ENCODE measurements at places on chromosomes 4 and X.

DNA sequence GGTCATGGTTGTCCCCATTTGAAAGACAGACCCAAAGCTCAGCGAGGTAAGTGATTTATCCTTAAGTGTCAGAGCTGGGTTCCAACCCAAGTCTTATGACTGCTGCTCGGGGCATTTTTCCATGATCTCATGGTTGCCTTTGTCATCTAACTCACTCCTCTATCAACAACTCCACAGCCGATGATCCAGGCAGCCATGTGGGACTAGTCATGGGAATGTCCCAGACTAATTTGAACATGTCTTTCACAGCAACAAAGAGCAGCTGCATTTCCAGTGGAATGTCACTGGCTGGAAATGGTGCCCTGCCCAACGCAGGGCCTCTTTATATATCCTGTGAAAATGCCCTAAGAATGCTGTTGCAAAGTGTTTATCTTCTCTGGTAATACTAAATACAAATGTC is 284.8 kb upstream of the PPARGC1A start:
- DNase-seq: no peak

- no peak for DNase-seq
These were observed 27.4 kb upstream of the GPR174 start for GRCh38 chrX:79117078-79117477.

GRCh38 chr4:8046925-8047541 is 107.4 kb upstream of the AFAP1 start:
- DNase-seq: no peak

DNA sequence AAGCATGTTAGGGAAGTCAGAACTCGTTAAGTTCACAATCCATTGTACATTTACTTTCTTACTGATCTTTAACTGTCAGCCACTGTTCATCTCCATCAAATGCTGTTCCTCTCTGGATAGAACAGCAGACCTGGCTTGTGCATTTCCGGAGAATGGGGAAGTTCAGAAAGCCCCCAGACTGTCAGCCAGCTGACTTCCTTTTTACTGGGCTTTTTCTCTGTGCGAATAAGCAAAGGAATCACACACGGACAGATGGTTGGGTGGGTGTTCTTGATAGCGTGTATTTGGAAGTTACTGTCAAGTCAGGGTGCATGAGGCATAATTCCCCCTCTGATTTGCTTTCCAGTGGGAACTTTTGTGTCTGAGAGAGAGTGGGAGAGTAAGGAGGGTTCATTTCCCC is 56.8 kb downstream of the TSPAN7 start:
- peak; percentile 18 for DNase-seq

GRCh38 chr4:140037353-140038030 is 116.5 kb downstream of the MAML3 start:
- DNase-seq: no peak

GRCh38 chr4:1293991-1294390 is 4.3 kb downstream of the MAEA start:
- DNase-seq: no peak

- no peak for DNase-seq
These were observed 1.2 kb downstream of the ATP10D start for GRCh38 chr4:47486231-47486673.

GRCh38 chr4:187992971-187993370 is 2.6 kb upstream of the ZFP42 start:
- DNase-seq: no peak

DNA sequence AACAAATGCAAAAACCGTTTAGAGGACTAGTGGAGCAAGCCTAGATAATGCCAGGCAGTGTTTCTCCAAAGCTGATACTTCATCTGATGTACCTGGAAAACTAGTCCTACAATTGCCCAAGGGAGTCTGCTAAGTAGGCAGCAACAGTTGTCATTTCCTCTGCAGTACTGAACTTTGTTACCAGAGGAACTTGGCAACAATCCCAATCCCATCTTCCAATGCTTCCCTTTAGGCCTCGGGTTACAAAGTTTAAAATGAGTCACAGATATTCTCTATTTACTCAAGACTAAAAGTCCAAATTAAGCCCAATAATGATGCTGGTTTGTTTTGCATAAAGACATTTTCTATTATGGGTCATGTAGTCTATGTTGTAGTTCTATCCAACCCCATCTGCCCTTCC is 120.0 kb upstream of the GLRA2 start:
- DNase-seq: no peak

GRCh38 chr4:100294356-100294755 is 104.1 kb upstream of the DDIT4L start:
- no peak for DNase-seq

- no peak for DNase-seq
These were observed 7.4 kb downstream of the PPP1R2C start for GRCh38 chrX:42770566-42770965.

GRCh38 chrX:41862562-41863184 is 60.7 kb downstream of the CASK start:
- DNase-seq: no peak

DNA sequence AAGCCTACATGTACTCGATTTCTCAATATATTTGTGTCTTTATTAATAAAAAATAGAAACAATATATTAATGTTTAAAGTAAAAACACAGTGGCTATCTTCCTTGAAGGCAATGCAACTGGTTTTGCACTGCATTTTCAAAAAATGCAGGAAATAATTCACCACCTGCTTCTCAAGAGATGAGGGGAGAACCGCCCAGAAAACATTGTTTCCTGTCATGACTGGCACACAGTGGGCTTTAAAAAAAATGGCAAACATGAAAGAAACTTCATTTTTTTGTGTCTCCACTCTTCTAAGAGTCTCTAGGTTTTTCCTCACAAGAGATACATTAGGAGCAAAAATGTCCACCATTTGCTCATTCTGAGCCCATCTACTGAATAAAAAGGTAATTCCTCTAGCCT is 50.8 kb upstream of the C4orf50 start:
- no peak for DNase-seq

GRCh38 chr4:151485541-151486131 is 76.7 kb downstream of the FHIP1A start:
- DNase-seq: no peak

GRCh38 chr4:145934434-145935047 is 4.1 kb downstream of the ZNF827 start:
- no peak for DNase-seq

- DNase-seq: no peak
These were observed 47.6 kb upstream of the FGG start for GRCh38 chr4:154660052-154660451.

DNA sequence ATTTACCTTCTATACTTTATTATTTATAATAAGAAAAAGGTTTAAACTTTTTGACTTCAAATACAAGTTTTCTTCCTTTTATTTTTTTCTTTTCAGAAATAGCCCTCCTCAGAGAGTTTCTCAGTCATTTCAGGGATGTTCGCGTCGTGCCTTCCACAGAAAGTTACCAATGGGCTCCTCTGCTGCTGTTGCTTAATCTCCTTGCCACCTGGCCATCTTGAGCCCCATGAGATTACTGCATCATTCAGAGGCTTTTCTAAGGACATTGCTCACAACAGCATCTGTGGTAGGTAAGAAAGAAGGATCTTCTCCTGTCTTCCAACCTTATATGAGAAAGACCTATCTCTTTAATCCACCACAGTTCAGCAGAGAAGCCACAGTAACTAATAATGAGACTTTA is 1361.9 kb upstream of the ADGRL3 start:
- no peak for DNase-seq

- DNase-seq: no peak
These were observed 326.5 kb downstream of the TEX13C start for GRCh38 chrX:125646195-125646594.

DNA sequence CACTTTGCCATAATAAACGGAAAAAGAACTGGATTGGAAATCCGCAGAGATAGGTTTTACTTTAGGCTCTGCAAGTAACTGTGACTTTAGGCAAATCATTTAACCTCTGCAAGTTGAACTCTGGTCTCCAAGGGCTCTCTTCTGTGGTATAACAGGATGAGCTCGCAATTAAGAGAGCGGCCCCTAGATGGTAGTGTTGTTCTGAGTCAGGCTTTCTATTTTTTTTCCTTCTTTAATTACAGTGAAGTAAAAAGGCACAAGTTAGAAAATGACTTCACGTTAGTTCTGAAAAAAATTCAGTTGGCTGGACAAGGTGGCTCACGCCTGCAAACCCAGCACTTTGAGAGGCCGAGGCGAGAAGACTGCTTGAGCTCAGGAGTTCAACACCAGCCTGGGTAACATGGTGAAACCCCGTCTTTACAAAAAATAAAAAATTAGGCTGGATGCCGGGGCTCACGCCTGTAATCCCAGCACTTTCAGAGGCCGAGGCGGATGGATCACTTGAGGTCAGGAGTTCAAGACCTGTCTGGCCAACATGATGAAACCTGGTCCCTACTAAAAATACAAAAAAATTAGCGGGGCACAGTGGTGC is 18.0 kb downstream of the RPS3A start:
- DNase-seq: no peak

- DNase-seq: no peak
These were observed 711.4 kb upstream of the GALNTL6 start for GRCh38 chr4:171101845-171102244.

- no peak for DNase-seq
These were observed 100.1 kb upstream of the MAP3K15 start for GRCh38 chrX:19615361-19615910.

GRCh38 chr4:89344571-89344970 is 37.0 kb upstream of the GPRIN3 start:
- no peak for DNase-seq

DNA sequence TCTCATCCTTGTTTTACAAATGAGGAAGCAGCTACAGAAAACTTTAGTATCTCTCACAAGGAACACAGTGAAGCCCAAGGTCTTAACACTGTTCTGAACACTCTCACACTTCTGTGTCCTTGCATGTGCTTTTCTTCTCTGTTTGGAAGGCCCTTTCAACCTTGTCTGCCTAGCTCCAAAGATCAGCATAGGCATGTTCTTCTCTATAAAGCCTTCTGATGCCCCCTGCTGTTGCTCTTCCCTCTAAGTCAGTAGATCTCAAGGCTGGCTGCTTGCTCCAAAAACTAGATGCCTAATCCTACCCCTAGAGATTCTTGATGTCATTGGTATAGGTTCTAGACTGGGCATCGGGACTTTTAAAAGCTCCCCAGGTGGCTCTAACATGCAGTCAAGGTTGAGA is 5.9 kb downstream of the APOO start:
- DNase-seq: peak; percentile 67

- no peak for DNase-seq
These were observed 138.0 kb downstream of the SHOX start for GRCh38 chrX:768596-768995.

DNA sequence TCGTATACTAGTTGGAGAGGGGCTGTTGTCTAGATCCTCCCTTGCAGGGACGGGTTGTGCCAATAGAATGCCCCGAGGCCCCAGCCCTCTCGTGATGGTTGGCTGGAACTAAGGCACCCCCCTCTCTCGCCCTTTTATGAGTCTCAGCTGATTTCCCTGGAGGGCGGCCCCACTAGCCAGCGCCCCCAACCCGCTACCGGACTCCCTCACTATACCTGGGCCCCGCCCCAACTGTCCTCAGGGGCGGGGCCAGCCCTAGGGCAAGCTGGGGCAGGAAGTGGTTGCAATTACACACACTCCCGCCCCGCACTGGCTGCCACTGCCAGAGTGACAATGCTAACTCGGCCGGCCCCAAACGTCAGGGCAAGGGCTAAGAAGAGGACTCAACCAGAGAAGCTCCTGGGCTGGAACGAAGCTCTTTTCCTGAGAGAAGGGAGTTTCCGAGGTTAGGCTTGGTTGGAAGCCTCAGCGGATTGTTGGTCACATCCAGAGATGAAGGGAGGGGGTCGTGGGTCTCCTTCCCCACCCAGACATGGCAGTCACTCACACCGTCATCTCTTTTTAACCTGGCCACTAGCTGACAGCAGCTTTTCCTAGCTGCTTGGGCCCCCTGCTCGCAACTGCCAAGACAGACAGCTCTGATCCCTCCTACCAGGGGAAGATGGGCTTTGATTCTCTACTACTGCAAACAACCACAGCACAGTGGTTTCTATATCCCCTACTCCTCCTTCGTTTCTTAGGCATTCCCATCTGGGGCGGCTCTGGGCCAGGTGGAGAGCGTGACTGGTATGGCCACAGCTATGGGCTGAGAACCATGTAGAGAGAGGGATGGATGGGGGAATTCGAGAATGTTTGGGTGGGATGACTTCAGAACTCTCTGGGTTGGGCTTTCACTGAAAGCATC is 21.0 kb upstream of the BCORL1 start:
- peak; percentile 67 for DNase-seq

GRCh38 chrX:41337140-41337539 is 3.2 kb downstream of the DDX3X start:
- DNase-seq: no peak

- no peak for DNase-seq
These were observed 1070.4 kb upstream of the ADGRL3 start for GRCh38 chr4:60129740-60130139.

DNA sequence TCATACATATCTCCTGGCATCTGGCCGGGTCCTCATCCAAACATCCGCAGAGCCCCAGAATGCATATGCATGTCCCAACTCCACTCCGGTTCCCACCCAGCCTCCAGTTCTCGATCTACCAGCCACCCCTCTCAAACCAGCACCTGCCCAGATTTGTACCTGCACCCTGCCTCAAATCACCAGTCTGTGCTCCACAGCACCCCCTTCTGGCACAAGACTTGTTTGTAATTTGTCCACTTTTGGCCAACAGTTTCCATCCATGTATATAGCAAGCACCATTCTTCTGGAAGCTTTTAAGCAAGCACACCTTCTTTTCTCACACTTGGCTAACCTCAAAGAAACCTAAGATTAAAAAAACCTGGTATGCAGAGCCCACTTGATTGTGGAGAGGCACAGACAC is 644.1 kb downstream of the MID1IP1 start:
- DNase-seq: no peak

- no peak for DNase-seq
These were observed 43.7 kb downstream of the NLGN4X start for GRCh38 chrX:6184900-6185515.

DNA sequence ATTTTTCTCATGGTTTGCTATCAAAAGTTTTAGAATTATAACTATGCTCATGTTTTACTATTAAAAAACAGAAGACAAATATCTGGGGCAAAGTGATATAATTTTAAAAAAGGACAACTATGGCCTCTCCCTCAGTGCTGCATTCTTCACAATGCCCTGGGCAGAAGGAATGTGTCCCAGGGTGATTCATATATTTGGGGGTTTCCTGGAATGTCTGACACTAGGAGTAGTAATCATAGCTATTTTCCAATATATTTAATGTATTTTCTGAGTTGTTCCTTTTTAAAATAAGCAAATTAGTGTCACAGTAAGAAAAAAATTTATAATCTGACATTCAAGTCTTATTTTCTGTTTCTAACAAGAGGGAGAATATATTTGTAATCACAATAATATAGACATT is 281.7 kb downstream of the UNC5C start:
- no peak for DNase-seq

DNA sequence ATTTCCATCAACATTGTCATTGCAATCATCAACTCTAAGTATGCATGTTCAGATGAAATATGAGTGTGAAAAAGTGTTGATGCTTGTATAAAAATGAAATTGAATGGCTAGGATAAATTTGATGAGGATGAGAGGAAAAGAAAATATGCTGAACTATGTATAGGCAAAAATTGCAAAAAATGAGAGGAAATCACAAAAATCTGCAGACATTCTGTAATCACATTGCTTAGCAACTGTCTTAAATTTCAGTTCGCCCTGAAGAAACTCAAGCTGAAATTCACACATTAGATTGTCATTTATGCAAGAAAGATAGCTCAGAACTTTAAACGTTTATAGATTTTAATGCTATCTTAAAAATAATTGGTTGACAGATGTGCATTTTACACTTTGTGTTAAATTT is 1098.8 kb upstream of the IGFBP7 start:
- DNase-seq: no peak

- no peak for DNase-seq
These were observed 32.9 kb downstream of the SETD7 start for GRCh38 chr4:139523076-139523475.

- DNase-seq: no peak
These were observed 39.5 kb upstream of the RASL11B start for GRCh38 chr4:52822583-52822971.
